ENCODE measurements at places on chromosomes 16 and 17. TPM values are rescaled to one million over a fixed set of nuclear protein-coding genes. Genes with fewer than 3 reads are reported as not detected.

The OR4D1 gene
- total RNA-seq, result 0.11 TPM

The SNX20 gene
- total RNA-seq, result not detected

The KRT9 gene
- not detected for total RNA-seq

The SLC52A1 gene
- total RNA-seq, result not detected

The TSPAN10 gene
- total RNA-seq, result 1.1 TPM

The PLA2G10 gene
- total RNA-seq, result not detected

The SPNS2 gene
- not detected for total RNA-seq

The KRT31 gene
- not detected for total RNA-seq

The CAPNS2 gene
- total RNA-seq, result 0.37 TPM

DNA sequence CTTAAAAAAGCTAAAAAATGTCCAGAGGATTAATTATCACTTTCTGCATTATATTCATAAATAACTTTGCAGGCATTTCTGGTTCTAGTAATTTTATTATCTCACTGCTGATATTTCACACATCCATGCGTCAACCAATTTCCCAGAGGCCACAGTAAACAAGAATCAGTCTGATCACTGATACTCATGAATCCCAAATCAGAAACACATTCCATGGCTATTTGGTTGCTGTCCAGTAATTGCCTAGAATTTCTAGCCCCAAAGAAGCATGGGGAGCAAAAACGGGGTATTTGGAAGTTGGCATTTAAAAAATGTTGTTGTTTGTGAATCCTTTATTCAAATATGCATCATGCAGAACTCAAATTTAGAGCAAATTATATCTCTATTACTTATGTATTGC is 244.8 kb downstream of the CDH8 start:
- no peak for DNase-seq

DNA sequence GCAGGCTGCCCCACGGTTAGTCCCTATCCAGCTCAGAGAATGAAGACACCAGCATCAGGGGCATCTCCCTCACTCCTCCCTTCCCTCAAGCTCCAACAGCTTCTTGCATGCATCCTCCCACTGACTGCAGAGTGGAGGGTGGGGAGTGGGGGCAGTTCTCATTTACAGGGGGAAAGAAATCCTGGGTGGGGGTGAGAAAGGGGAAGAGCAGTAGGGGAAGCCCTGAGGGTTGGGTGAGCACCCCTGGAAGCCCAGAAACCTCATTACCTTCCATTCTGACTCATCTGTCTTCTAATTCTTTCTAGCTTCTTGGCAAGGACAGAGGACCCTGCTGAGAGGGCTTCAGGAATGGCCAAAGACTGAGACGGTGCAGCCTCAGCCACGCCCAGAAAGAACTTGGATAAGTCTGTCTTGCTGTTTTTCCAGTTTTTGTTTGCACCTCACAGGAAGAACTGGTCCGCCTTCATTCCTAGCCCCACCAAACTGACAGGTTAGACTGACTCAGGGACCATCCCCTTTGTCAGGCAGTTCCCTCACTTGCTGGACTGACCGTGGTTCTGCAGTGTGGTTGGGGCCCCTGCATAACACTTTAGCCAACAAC is 52.5 kb upstream of the WSB1 start:
- no peak for DNase-seq

- no peak for DNase-seq
Observed at GRCh38 chr17:7572338-7572587, 7.2 kb upstream of the CD68 start.

DNA sequence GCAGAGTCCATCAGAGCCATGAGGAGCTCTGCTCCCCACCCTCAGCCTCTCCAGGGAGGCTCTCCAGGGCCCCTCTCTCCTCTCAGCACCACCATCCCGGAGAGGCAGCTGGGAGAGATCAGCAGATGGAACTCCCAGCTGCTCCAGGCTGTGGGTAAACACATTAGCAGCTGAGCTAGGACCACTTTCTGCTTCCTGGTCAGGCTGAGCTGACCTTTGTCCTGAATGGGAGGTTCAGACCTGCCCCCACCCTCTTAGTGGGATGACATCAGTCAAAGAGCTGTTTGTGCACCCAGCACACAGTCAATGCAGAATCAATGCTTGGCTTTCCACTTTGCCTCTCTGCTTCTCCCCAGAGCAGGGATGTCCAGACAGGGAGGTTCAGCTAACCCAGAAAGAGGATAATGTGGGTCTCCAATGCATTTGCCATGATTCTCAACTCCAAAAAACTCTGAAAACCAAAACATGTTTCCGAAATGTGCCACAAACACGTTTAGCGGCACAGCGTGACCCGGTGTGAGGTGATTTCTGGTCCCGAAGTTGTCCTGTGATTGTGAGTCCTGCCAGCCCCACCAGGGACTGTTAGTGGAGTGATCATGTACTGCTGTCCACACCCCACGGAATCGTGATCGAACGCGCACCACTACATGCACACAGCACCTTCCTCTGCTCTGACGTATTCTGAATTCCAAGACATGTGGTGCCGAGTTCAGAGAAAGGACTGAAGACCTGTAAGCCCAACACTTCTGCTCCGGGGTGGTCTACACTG is 6.7 kb downstream of the GPR142 start:
- no peak for DNase-seq

DNA sequence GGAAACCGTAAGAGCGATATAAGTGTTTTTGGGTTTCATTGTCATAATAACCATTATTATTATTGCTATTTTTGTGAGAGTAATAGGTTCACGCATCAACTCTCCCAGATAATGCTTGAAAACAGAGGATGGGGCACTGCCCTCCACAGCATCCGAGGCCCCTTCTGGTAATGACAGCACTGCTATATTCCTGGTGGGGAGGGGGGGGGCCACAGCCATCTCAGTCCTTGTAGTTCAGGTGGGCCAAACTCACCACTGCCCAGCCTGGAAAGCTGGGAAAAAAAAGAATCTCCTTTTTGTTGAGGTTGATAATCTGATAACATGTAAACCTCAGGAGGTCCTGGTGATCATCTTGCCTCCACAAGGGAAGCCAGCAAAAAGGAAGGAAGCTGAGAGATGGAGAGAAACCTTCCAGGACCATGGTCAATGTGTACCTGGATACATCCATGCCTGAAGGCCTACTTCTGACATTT is 706 bp downstream of the C16orf95 start:
- DNase-seq, result no peak

GRCh38 chr16:87924811-87925670 is 11.3 kb downstream of the CA5A start:
- no peak for DNase-seq

GRCh38 chr17:50630524-50631194 is 4.0 kb upstream of the ABCC3 start:
- no peak for DNase-seq

DNA sequence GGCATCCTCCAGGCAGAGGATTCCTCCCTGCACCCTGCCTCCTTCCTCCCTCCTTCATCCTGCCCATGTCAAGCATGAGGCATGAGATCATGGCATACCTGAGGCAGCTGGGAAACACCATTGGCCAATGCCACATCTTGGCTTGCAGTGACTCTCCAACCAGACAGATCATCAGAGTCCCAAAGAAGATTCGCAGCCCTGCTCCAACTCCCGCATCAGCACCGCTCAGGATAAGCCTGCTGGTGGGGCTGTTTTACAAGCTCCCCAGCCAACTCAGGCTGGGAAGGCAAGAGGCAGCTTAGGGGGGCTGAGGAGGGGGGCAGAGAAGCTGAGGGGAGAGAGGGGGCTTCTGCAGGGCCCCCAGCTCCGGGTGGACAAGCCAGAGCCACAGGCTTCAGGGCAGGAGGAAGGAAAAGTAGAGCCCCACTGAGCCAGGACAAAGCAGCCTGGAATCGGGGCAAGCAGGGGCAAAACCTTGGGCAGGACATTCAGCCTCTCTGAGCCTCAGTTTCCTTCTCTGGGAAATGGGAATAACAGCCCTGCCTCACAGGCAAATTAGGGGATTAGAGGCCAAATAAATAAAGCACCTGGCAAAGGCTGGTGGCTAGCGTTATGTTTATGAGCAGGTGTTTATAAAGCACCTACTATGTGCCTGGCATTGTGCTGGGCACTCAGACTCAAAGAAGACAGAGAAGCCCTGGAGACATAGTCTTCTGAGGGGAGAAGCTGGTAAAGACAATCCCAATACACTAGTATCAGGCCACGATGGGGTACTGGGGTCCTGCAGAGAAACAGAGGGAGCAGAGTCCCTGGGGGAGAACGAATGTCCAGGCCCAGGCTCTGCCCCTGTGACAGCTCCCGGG is 88.1 kb downstream of the GOSR1 start:
- DNase-seq, result no peak

GRCh38 chr16:11560701-11561453 is 25.8 kb downstream of the LITAF start:
- no peak for DNase-seq

GRCh38 chr16:31181102-31181830 is 1.3 kb downstream of the FUS start:
- DNase-seq, result no peak

GRCh38 chr17:34539881-34540280 is 39.5 kb upstream of the TMEM132E start:
- DNase-seq, result no peak

DNA sequence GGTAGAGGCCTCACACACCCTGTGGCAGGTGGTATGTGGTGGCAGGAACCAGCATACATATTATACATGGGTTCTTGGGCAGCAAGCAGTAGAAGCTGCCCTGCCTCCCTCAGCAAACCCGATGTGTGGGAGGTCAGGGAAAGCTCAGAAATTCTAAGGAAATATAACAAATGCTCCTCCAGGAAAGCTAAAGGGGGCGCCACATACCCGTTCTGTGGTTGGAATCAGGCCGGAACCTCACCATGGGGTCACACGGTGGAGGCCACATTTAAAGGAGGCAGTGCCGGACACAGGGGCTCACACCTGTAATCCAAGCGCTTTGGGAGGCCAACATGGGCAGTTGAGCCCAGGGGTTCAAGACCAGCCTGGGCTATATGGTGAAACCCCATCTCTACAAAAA is 12.4 kb upstream of the KATNB1 start:
- DNase-seq, result no peak

- DNase-seq, result no peak
Observed at GRCh38 chr16:3874242-3874641, 6.3 kb downstream of the CREBBP start.

- DNase-seq, result no peak
Observed at GRCh38 chr17:17055286-17056155, 13.3 kb downstream of the MPRIP start.

DNA sequence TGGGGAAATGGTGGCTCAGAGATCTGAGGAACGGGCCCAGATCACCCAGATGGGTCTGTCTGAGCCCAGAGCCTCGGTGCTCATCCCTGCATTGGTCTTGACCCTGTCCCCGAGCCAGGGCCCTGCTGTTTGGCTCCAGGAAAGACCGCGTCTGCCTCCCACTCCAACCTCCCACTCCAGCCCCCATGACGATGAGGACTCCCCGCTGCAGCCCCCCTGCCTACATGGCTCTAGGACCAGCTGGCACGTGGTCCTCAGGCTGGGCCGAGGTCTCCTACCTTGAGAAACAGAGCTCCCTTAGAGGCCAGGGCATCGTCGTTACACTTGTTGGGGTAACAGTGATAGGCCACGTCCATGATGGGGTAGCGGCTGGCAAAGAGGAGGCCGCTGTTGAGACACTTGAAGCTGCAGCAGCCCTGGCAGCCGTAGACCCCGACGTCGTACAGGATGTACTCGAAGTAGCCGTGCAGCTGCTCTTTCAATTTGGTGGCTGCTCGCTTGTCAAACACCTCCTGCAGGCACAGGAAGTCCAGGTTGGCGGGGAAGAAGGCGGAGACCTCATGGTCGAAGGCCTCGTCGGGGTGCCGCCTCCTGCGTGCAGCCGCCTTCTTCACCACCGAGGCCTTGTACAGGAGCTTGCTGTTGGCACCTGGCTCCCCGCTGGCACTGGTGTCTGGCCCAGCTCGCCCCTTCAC is 59.9 kb downstream of the PRMT7 start:
- no peak for DNase-seq

GRCh38 chr17:63435681-63436522 is 10.2 kb downstream of the CYB561 start:
- DNase-seq, result no peak

All from osteocyte (in vitro differentiated cells).